Globus pallidus (tissue), 1 donor: ENCODE measurements at places on chromosomes 6 and 20.

DNA sequence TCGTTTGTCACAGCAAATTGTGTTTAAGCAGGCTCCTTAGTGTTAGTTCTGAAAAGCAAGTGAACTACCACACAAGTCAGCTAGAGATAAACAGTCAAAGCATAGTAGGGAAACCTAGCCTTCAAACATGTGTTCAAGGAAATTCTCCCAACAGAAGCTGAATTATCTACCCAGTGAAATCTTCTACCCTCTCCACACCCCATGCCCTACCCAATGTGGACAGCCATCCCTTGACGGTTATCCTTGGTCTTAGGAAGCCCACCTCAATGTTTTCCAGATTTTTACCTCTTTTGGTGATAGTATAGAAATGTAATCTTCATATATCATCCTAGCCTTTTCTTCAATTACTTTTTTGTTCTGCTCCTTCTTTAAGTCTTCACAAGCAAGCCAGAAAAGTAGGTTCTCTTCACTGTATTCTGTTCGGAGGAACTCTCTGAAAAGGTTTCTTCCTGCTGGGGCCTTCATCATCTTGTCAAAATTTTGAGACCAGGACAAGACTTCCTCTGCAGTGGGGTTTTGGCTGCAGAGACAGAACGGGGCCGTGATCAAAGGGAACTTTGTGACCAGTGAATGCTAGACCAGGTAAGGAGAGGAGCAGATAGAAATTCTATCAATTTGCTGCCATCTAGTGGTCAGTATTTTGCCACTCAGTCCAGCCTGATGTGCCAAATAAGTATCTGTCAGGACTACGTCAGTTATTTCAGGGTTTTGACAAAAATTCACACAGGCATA lies 21.6 kb upstream of the MTRF1L start:
- peak; percentile 47 for DNase-seq

DNA sequence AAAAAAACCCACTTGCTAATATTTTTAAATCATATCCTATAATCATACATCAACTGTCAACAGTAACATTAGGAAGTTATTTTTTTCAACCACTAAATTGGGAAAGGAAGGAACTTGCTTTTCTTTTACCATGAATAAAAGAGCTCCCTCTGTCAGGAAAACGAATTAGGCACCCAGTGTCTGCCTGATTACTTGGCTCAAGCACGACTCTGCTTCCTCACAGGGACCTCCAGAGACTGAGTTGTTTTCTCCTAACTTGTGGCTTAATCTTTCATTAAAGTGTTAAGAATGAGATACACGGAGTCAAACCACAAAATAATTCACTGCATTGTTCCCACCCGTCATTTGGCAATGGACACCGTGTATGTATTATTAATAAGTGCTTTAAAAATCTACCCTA lies 1405.1 kb upstream of the EYS start:
- no peak for DNase-seq

GRCh38 chr20:2705931-2706645 lies 13.5 kb downstream of the EBF4 start:
- no peak for DNase-seq

DNA sequence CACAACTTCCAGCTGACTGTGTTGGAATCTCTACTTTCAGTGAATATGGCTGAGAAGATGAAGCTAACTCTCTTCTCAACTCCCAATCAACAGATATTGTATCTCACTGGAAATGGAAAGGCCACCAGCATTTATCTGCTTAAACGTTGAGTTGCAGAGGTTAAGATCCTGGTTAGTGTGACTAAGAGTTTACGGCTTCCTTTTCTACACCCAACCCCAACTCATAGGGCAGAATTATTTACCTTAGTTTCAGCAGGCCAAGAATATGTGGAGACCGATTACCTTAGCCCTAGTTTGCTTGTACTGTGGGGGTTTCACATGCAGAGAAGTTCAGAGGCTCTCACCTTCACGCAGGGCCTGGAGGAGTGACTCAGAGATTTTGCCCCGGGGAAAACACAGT lies 1026.6 kb downstream of the EYS start:
- no peak for DNase-seq

- DNase-seq, result no peak
These were observed 32.4 kb upstream of the CHRNA4 start for GRCh38 chr20:63393566-63393965.

- no peak for DNase-seq
These were observed 61.4 kb downstream of the FAM135A start for GRCh38 chr6:70474751-70475150.

GRCh38 chr20:2246069-2246491 lies 49.7 kb upstream of the TGM3 start:
- no peak for DNase-seq

- no peak for DNase-seq
These were observed 85.2 kb downstream of the DTNBP1 start for GRCh38 chr6:15577550-15578171.

- no peak for DNase-seq
These were observed 503.6 kb downstream of the PTPRT start for GRCh38 chr20:42686057-42686456.

GRCh38 chr6:170462366-170463020 lies 90.6 kb downstream of the PSMB1 start:
- DNase-seq, result no peak

DNA sequence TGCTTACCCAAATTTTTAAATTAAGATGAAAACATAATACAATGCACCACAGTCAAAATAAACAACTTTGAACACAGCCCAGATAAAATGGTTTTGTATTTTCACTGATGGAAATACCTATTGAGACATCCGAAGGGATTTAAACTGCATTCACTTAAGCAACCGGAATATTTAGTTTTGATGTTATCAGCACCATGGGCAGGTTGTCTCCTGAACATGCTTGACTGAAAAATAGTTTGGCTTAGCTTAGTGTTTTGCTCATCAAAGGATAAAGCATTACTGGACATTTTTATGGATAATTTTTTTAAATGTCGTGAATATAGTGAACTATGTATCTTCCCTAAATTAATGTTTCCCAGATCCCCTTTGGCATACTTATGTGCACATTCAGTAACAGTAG lies 177.5 kb downstream of the GJA1 start:
- no peak for DNase-seq

DNA sequence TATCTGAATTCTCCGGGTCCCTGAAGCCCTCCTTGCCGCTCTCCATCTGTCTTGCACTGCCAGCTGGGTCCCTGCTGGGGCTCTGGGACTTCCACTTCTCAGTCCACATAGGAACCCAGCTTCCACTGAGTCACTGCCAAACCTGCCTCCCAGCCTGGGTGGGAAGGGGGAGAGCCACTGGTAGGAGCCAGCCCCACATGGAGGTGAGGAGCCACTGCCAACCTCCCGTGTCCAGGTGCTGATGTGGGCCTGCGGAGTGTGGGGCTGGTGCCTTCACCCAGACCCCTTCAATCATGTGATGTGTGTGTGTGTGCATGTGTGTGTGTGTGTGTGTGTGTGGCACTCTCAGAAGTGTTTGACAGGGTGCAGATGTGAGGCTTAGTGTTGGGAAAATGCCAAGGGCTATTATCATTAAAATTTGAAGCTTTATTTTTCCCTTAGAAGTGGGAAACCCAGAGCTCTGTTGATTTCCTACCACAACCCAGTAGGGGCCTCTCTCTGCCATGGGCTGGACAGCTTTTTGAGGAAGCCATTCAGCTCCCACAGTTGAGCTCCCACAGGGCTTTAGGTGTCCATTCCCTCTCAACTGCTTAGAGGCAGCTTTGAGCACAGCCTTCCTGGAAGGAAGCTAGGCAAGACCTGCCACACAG lies 9.3 kb upstream of the SGK2 start:
- DNase-seq, result no peak

GRCh38 chr6:148628251-148628650 lies 118.6 kb upstream of the UST start:
- DNase-seq, result no peak

DNA sequence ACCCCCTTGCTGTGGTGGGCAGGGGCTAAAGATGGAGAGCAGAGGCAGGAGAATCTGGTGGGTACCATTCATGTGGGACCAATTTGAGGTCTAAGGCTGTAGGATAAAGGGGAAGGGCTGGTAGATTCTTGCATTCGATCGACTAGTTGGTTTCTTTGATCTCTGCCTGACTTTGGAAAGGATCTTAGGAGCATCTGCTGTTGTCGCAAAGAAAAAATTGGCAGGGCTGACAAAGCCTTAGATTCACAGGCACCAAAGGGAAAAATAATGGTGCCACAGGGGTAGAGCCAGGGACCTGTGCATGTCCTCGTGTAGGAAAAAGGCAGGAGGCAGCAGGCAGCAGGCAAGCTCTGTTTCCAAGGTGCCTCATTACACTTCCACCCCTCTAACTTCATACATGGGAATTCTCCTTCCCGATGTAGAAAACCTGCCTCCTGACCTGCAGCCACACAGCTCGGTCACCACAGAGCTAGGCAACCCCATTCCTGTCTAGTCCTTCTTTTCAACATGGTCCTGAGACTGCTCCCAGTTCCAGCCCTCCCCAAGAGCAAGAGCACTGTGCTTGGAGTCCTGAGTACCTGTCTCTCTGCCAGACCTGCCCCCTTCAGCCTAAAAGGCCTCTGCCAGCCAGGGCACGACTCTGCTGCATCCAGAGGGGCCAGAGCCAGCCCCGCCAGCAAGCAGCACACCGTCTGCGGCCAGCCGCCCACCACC lies 71.9 kb downstream of the FGD2 start:
- no peak for DNase-seq

DNA sequence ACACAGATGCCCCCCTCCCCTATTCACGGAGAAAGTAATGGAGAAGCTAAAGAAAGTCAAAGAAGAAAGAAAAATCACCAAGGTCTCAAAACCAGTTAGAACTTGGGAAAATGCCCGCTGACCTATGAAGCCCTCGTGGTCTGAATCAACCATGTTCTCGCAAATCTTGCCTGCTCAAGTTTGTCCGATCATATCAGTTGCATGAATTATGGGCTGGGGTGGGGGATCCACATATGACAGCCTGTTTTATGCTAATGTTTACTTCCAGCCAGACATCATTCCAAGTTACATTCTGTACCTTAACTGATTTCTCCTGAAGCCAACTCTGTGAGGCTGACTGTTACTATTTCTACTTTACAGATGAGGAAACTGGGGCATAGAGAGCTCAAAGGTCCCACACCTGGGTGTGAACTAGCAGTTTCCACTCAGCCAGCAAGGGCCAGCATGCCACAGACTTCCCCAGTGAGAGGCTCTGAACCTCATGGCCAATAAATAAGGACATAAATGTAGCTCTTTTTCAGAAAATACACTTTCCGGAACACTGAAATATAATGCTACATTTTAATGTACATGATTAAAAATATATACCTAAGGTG lies 2.1 kb downstream of the RNASET2 start:
- no peak for DNase-seq

DNA sequence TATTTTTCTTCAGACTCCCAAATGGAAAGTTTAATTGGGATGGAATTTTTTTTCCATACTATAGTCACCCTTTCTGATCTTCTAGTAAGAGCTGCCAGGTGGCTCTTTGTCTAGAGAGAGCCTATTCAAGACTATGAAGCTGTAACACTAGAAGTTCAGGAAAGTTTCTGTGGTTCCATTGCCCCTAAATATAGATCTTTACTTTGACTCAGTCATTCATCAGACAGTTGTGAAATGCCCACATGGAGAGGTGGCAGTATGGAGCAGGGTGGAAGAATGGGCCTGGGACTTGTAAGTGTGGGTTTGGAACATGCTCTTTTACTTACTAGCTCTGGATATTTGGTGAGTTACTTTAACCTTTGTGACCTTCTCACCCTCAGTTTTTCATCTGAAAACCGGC lies 87.8 kb downstream of the CTNNBL1 start:
- no peak for DNase-seq

- DNase-seq, result no peak
These were observed 658.8 kb upstream of the DEFB115 start for GRCh38 chr20:30598460-30599230.

DNA sequence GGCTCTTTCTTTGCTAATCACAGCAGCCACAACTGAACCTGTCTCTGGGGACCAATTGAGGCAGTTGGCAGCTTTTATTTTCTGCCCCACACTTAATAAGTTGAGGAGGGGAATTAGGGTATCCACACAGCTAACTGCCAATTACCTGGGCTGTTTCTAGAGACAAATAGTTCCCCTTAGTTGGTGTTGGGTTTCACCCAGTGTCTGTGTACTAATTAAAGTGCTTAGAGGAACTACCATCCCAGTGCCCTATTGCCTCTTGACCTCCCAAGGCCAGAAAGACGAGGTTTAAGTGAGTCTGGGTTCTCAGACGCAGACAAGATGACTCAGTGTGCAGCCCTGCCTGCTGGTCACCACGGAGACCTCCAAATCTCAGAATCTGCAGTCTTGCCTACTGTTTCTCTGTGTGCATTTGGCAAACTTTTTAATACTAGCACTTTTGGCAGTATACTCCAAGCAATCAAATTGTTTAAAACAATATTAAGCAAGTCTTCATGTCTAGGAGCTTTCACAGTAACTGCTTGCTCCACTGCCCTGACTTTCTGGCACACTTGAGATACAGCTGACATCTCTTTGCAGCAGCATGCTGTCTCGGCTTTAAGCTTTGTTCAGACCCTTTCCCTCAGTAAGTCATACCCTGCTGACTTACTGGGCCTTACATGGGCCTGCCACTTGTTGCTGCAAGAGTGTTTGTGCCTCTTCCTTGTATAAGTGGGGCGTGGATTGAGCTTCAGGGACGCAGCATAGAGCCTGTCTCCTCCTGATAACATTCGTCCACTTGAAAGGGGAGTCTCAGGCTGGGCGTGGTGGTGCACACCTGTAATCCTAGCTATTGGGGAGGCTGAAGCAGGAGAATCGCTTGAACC lies 31.9 kb downstream of the STK35 start:
- DNase-seq, result no peak

GRCh38 chr6:158047127-158047518 lies 65.5 kb downstream of the SYNJ2 start:
- DNase-seq, result no peak

GRCh38 chr6:125995972-125996580 lies 9.7 kb downstream of the TRMT11 start:
- peak; percentile 64 for DNase-seq

DNA sequence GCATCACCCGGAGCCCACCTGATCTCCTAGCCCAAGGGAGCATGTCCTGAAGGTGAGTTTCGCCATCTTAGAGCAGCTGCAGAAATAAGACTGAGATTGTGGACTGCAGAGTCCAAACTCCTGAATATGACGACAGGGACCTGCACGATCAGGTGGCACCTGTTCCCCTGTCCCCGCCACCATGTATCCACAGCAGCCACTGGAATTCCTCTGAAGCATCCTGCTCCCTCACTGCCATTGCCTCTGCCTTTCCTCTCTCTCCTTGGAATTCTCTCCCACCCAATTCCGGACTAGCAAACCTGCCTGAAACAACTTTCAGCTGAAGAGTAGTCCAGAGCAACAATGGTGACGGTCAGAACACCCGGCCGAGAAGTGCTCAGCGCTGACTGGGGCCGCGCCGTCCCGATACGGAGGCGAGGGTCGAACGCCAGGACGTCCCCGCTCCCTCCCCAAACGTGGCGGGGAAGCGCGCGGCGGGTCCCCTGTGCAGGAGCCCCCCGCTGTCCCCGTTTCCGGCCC lies 694 bp upstream of the FAM120B start:
- DNase-seq, result no peak

GRCh38 chr20:3203315-3204123 lies 963 bp downstream of the DDRGK1 start:
- no peak for DNase-seq

DNA sequence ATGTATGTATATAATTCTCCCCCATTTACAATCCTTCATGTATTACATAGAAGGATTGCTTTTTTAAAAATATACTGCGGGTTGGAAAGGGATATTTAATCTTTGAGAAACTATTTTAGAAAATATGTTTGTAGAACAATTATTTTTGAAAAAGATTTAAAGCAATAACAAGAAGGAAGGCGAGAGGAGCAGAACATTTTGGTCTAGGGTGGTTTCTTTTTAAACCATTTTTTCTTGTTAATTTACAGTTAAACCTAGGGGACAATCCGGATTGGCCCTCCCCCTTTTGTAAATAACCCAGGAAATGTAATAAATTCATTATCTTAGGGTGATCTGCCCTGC lies 3.6 kb downstream of the FOXC1 start:
- DNase-seq, result no peak
